GM12891 (cell line): ENCODE measurements at places on chromosomes 7 and 10.

- no peak for DNase-seq
Measured at GRCh38 chr7:2659556-2660358, 28.0 kb downstream of the TTYH3 start.

GRCh38 chr10:85641479-85642009, 725.1 kb downstream of the GRID1 start:
- no peak for DNase-seq

GRCh38 chr7:151073990-151074389, 6.6 kb downstream of the FASTK start:
- DNase-seq, result no peak

GRCh38 chr10:127523476-127523875, 25.6 kb upstream of the NPS start:
- no peak for DNase-seq
